ENCODE measurements at places on chromosomes 3 and 15. TPM values are rescaled to one million over a fixed set of nuclear protein-coding genes. Genes with fewer than 3 reads are reported as not detected.

Gene ZBBX
- not detected for total RNA-seq

GRCh38 chr15:88036154-88036839, 220.2 kb downstream of the NTRK3 start:
- no peak for DNase-seq
- H3K27ac ChIP-seq: no peak overlapping the region
- H3K36me3 ChIP-seq: no peaks in the 10 kb centered on the region
- H3K27me3 ChIP-seq: no peaks in the 10 kb centered on the region
- H3K4me3 ChIP-seq: no peak overlapping the region

GRCh38 chr3:106349191-106349881, 480.5 kb upstream of the CBLB start:
- no peak overlapping the region for H3K4me3 ChIP-seq
- H3K36me3 ChIP-seq: no peaks in the 10 kb centered on the region
- no peak overlapping the region for H3K27ac ChIP-seq
- H3K4me1 ChIP-seq: no peaks in the 10 kb centered on the region

Gene COX5A
- total RNA-seq: 47.9 TPM

Measured in liver (tissue), 10 donors.